ENCODE measurements at places on chromosomes 6 and 20. TPM values are rescaled to one million over a fixed set of nuclear protein-coding genes. Genes with fewer than 3 reads are reported as not detected.

GRCh38 chr6:158567871-158568401, 8.0 kb downstream of the TMEM181 start:
- DNase-seq = no peak

GRCh38 chr20:63854766-63855362, 6.4 kb upstream of the ABHD16B start:
- DNase-seq = no peak

- DNase-seq = no peak
Observed at GRCh38 chr20:19886661-19887288, 128.7 kb downstream of the RIN2 start.

MYBL2 gene
- total RNA-seq = 16.1 TPM
